ENCODE measurements at places on chromosomes 2 and 18. TPM values are rescaled to one million over a fixed set of nuclear protein-coding genes. Genes with fewer than 3 reads are reported as not detected.

TFPI gene
- 0.09 TPM for polyA plus RNA-seq

PROM2 gene
- not detected for polyA plus RNA-seq

C18orf32 gene
- 93.2 TPM for polyA plus RNA-seq

HOXD3 gene
- polyA plus RNA-seq, result not detected

LIMS4 gene
- polyA plus RNA-seq, result 1.4 TPM

UGT1A10 gene
- polyA plus RNA-seq, result not detected

DUSP19 gene
- polyA plus RNA-seq, result 0.50 TPM

CHRND gene
- not detected for polyA plus RNA-seq

TMEM37 gene
- polyA plus RNA-seq, result not detected

RASGRP3 gene
- 82.4 TPM for polyA plus RNA-seq

FBLN7 gene
- polyA plus RNA-seq, result 0.20 TPM

TMEM198 gene
- polyA plus RNA-seq, result 0.28 TPM

ASXL3 gene
- polyA plus RNA-seq, result not detected

POLE4 gene
- 181 TPM for polyA plus RNA-seq

NPPC gene
- polyA plus RNA-seq, result not detected

IL1R2 gene
- polyA plus RNA-seq, result not detected

HOXD8 gene
- polyA plus RNA-seq, result not detected

ERBB4 gene
- polyA plus RNA-seq, result not detected

FSIP2 gene
- not detected for polyA plus RNA-seq

SP110 gene
- polyA plus RNA-seq, result 273 TPM

COBLL1 gene
- polyA plus RNA-seq, result 114 TPM

CBLN2 gene
- polyA plus RNA-seq, result not detected

NEUROD1 gene
- not detected for polyA plus RNA-seq

UPP2 gene
- polyA plus RNA-seq, result not detected

ARMC9 gene
- 1.2 TPM for polyA plus RNA-seq

CLEC4F gene
- not detected for polyA plus RNA-seq

PLB1 gene
- polyA plus RNA-seq, result not detected

PXDN gene
- 0.16 TPM for polyA plus RNA-seq

MAL gene
- 10.2 TPM for polyA plus RNA-seq

SPHKAP gene
- not detected for polyA plus RNA-seq

EXOC6B gene
- 3.2 TPM for polyA plus RNA-seq

IL37 gene
- polyA plus RNA-seq, result not detected

CRYGC gene
- not detected for polyA plus RNA-seq

CPLX4 gene
- polyA plus RNA-seq, result not detected

IL1RN gene
- not detected for polyA plus RNA-seq

MTLN gene
- 112 TPM for polyA plus RNA-seq

LRRC30 gene
- not detected for polyA plus RNA-seq

TTR gene
- polyA plus RNA-seq, result not detected

CYP26B1 gene
- polyA plus RNA-seq, result not detected

ALPG gene
- not detected for polyA plus RNA-seq

LRATD1 gene
- polyA plus RNA-seq, result not detected

RMDN2 gene
- polyA plus RNA-seq, result 9.8 TPM

SP9 gene
- polyA plus RNA-seq, result not detected

AQP4 gene
- not detected for polyA plus RNA-seq

FEV gene
- polyA plus RNA-seq, result not detected

KRTCAP3 gene
- 1.6 TPM for polyA plus RNA-seq

LYPD6 gene
- polyA plus RNA-seq, result not detected

LINC00305 gene
- not detected for polyA plus RNA-seq

C2orf80 gene
- not detected for polyA plus RNA-seq

POTEE gene
- 0.09 TPM for polyA plus RNA-seq

SDC1 gene
- 1.3 TPM for polyA plus RNA-seq

APCDD1 gene
- not detected for polyA plus RNA-seq

CCDC141 gene
- polyA plus RNA-seq, result 15.4 TPM

MRO gene
- polyA plus RNA-seq, result not detected

ELP2 gene
- polyA plus RNA-seq, result 64.5 TPM

SELENOI gene
- polyA plus RNA-seq, result 2.6 TPM

TMEFF2 gene
- polyA plus RNA-seq, result not detected
